SK-N-MC (cell line): ENCODE measurements at places on chromosomes 2 and 18.

GRCh38 chr2:16400127-16400623 lies 265.5 kb downstream of the CYRIA start:
- no peak for DNase-seq

GRCh38 chr2:54866868-54867267 lies 143.4 kb downstream of the EML6 start:
- DNase-seq, result no peak

DNA sequence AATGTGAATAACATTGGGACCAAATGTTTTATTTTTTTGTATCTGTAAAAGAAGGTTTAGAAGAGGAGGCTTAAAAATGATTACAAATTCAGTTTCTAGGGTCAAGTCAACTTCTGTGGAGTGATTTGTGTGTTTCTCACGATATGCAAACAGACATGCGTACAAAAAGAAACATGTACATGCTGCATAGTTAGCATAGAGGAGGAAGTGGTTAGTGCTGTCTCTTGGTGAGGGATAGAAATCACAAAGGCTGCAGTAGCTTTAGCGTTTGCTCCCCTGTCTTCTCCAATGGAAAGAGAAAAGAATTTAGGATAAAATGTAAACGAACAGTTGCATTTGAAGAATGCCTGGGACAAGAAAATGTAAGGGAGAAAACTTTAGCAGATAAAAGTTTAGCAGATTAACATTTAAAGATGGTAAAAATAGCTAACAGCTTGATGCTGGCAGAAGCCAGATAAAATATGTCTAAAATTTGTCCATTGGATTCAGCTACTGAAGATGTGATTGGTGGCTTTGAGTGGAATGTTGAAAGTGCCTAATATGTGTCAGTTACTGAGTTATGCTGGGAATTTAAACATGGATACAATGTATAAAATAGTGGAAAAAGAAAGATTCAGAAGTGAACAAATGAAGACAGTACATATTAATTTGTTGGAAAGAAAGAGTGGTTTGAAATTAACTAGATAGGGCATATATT lies 44.9 kb downstream of the MALT1 start:
- no peak for DNase-seq

- no peak for DNase-seq
Observed at GRCh38 chr18:74299746-74300145, 8.0 kb upstream of the CYB5A start.

GRCh38 chr2:13005761-13006335 lies 289.1 kb downstream of the TRIB2 start:
- no peak for DNase-seq

DNA sequence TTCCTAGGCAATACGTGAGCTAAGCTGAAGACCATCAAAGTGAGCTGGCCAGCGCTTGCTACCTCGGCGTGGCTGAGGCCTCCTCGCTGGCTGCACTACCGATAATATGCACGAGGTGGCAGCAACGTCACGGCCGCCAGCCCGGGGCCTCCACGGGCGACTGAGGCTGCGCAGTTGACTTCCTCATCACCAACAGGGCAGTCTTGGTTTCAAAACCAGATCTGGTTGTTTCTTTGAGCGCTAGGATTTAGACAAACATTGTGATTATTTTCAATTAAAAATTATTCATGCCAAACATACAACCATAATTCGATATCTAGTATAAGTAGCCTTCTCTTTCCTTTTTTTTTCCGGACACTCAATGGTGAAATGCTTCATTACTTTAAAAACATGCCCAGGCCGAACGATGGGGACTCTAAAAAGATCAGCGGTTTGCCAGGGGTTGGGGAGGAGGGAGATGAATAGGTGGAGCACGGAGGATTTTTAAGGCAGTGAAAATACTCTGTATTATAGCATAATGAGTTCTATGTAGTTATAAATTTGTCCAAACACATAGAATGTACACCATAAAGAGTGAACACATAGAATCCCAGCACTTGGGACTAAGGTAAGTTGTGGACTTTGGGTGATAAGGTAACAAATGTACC lies 52.0 kb downstream of the CYBRD1 start:
- no peak for DNase-seq

DNA sequence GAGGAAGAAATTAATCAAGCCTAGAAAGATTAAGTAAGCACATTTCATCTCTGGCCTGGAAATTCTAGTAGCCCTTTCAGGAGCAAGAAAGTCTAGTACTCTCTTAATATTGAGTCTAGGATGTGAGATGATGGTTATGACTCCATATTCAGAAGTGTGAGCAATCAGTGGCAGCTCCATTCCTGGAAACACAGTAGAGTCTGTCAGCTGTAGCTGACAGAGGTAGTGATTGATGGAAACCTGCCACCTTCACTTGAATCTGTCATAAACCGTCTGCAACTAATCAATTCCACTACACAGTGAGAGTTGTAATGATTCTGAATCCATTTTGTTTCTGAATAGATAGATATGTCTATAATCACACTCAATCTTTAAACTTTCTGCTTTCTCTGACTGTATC lies 635.1 kb downstream of the IRS1 start:
- no peak for DNase-seq
